Activated T-cell treated with anti-CD3 and anti-CD28 coated beads, Interleukin-2, amount 50 U/mL, for 72 hours (primary cell): ENCODE measurements at places on chromosomes 7 and 10. TPM values are rescaled to one million over a fixed set of nuclear protein-coding genes. Genes with fewer than 3 reads are reported as not detected.

The BCAP29 gene
- total RNA-seq, result 44.3 TPM

The CYP3A7 gene
- total RNA-seq, result not detected

The ANKRD30A gene
- not detected for total RNA-seq

The EN2 gene
- not detected for total RNA-seq

The ADAM22 gene
- total RNA-seq, result 3.2 TPM

The FOXI2 gene
- not detected for total RNA-seq

The COBL gene
- not detected for total RNA-seq

The SLC39A12 gene
- not detected for total RNA-seq

The CTNNA3 gene
- total RNA-seq, result 0.25 TPM

GRCh38 chr10:49225218-49225876 lies 37.2 kb upstream of the TMEM273 start:
- no peak for DNase-seq

GRCh38 chr7:133572087-133572486 lies 319.2 kb downstream of the EXOC4 start:
- no peak for DNase-seq

GRCh38 chr7:25638590-25639244 lies 410.4 kb upstream of the NPVF start:
- no peak for DNase-seq

- DNase-seq, result no peak
Observed at GRCh38 chr10:122257041-122257440, 14.1 kb upstream of the BTBD16 start.

GRCh38 chr10:120735773-120736371 lies 115.3 kb upstream of the WDR11 start:
- DNase-seq, result no peak

DNA sequence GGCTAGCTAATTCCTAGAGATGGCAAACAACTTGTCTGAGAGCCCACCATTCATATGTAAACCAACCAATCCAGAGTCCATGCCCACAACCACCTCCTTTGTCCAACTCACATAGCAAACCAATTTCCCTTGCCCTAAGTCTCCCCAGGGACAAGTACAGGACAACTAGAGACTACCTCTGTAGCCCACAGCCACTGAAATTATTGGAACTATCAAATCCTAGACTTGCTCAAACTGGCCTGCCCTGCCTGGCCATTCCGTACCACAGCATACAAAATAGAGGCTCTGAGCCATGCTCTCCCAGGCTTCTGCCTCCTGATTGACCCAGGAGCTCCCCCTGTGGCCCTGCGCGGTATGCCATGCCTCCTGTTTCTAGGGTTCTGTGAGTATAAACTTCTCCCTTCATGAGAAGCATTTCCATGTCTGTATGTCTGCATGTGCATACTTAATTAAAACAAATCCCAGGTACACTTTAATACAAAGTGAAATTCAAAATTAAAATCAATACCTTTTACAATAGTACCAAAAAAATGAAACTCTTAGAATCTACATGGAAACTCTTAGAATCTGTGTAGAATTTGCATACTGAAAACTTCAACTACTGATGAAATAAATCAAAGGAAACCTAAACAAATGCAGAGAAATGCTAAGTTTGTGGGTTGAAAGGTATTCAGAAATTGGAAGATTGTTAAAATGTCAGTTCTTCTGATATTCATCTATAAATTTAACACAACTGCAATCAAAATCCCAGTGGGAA lies 4.0 kb upstream of the HECW1 start:
- peak; percentile 69 for DNase-seq

- DNase-seq, result no peak
Observed at GRCh38 chr7:75616421-75617167, 122.1 kb downstream of the HIP1 start.

GRCh38 chr7:38070718-38071117 lies 107.3 kb upstream of the STARD3NL start:
- no peak for DNase-seq

GRCh38 chr7:19248115-19248514 lies 102.9 kb upstream of the FERD3L start:
- DNase-seq, result no peak

DNA sequence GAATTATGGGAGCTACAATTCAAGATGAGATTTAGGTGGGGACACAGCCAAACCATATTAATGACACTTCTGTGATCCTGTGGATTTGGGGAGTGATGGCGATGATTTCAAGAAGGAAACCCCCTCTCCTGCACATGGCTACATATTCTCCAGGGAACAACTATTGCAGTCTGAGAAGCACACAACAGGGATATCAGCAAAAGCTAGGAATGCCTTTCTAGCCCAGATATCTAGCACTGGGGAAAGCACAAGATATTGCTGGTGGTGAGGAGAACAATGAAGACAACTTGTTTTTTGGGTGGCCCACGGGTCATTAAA lies 24.3 kb downstream of the EPDR1 start:
- no peak for DNase-seq

DNA sequence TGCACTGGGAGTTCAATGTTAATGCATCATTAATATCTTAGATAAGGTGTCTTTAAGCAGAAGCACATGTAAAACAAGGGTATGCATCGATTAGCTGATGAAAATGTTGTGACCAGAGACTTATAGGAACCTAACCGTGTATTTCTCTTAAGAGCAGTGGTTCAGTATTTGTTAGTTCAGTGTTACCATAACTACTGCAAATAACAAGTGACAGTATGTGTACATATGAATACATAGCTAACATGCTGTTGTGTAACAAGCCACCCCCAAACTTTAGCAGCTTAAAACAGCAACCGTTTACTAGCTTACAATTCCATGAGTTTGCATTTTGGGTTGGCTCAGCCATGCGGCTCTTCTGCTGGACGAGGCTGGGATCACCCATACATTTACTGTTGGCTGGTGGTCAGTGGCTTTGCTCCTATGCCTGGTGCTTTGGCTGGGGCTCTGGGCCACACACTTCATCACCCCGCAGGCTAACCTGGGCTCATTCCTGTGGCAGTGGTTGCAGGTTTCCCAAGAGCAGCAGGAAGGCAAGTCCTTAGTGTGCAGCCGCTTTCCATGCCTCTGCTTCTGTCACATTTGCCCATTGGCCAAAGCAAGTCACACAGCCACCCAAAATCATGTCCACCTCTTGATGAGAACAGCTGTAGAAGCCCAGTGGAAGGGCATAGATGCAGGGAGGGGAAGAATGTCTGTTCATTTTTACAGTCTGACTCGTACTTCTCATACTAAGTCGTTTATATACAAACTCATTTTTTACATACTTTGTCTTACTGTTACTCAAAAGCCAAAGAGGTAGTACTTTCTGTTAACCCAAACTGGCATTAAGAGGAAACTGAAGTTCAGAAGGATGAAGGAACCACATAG lies 103.3 kb upstream of the GATA3 start:
- no peak for DNase-seq

GRCh38 chr7:55425141-55425752 lies 60.1 kb downstream of the LANCL2 start:
- DNase-seq, result no peak

GRCh38 chr7:74583630-74584029 lies 73.9 kb upstream of the GTF2I start:
- no peak for DNase-seq

GRCh38 chr10:92142512-92142911 lies 148.4 kb downstream of the CPEB3 start:
- DNase-seq, result no peak
